ENCODE measurements at places on chromosomes 13 and 19.

GRCh38 chr19:4906963-4907362 lies 2.3 kb upstream of the UHRF1 start:
- H3K36me3 ChIP-seq = no peaks in the 10 kb centered on the region
- DNase-seq = no peak
- H3K4me1 ChIP-seq = peaks cover 20% of the 10 kb centered on the region
- H3K27me3 ChIP-seq = no peaks in the 10 kb centered on the region
- no peak overlapping the region for H3K27ac ChIP-seq
- H3K4me3 ChIP-seq = no peak overlapping the region

GRCh38 chr13:74040200-74040599 lies 94.0 kb downstream of the KLF12 start:
- no peaks in the 10 kb centered on the region for H3K36me3 ChIP-seq
- DNase-seq = no peak

- peaks cover 5% of the 10 kb centered on the region for H3K4me1 ChIP-seq
- H3K27ac ChIP-seq = peak overlapping the region; percentile 92
- DNase-seq = no peak
- H3K36me3 ChIP-seq = no peaks in the 10 kb centered on the region
- H3K27me3 ChIP-seq = no peaks in the 10 kb centered on the region
These were observed 34.3 kb downstream of the SERP2 start for GRCh38 chr13:44407891-44408290.

- no peak overlapping the region for H3K4me3 ChIP-seq
- no peaks in the 10 kb centered on the region for H3K4me1 ChIP-seq
- H3K27ac ChIP-seq = no peak overlapping the region
- no peaks in the 10 kb centered on the region for H3K36me3 ChIP-seq
- H3K27me3 ChIP-seq = peaks cover 17% of the 10 kb centered on the region
These were observed 12.6 kb downstream of the NCR1 start for GRCh38 chr19:54918499-54918898.

- H3K27ac ChIP-seq = no peak overlapping the region
- H3K4me3 ChIP-seq = no peak overlapping the region
- H3K36me3 ChIP-seq = no peaks in the 10 kb centered on the region
- H3K27me3 ChIP-seq = no peaks in the 10 kb centered on the region
- no peak for DNase-seq
These were observed 3.4 kb downstream of the TRAPPC2B start for GRCh38 chr19:57366776-57367175.

GRCh38 chr19:48992581-48993174 lies 431 bp downstream of the GYS1 start:
- no peaks in the 10 kb centered on the region for H3K27me3 ChIP-seq
- peak overlapping the region; percentile 89 for H3K27ac ChIP-seq
- no peaks in the 10 kb centered on the region for H3K36me3 ChIP-seq
- DNase-seq = no peak

DNA sequence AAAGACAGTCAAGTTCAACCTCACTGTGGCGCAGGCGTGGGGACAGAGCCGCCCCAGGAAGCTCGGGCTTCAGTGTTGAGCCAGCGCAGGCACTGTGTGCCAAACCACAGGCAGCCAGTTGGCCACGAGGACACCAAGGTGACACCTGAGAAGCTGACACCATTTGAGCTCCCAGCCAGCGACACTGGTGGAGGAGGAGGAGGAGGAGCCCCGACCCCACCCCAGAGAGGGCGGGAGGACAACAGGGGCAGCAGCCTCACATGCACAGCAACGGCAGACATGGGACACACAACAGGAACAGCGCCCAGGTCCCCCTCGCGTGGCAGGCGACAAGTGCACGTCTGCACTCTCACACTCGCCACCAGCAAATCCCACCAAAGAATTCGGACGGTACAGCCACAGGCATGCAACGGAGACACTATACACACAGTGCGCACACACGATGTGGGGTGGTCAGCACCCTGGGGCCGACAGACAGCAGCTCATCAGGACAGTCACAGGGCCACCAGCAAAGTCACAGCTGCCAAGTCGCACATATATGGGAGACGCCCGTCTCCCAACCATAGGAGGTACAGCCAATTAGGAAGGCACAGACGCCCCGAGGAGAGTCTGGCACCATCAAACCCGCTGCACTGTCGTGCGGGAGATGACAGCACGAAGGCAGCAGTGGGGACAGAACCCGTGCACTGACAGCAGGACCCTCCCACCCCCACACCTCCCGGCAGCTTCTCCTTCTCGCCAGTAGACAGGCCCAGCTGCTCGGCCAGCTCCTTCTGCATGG lies 3.4 kb downstream of the EIF3G start:
- peak overlapping the region; percentile 35 for H3K27ac ChIP-seq
- peak; percentile 80 for DNase-seq
- H3K4me3 ChIP-seq = no peak overlapping the region
- no peaks in the 10 kb centered on the region for H3K27me3 ChIP-seq
- H3K36me3 ChIP-seq = no peaks in the 10 kb centered on the region
- peaks cover 4% of the 10 kb centered on the region for H3K4me1 ChIP-seq

- no peak for DNase-seq
- H3K4me1 ChIP-seq = no peaks in the 10 kb centered on the region
- no peaks in the 10 kb centered on the region for H3K36me3 ChIP-seq
- no peaks in the 10 kb centered on the region for H3K27me3 ChIP-seq
- H3K4me3 ChIP-seq = no peak overlapping the region
These were observed 29.4 kb upstream of the OLFM4 start for GRCh38 chr13:52999093-52999696.

DNA sequence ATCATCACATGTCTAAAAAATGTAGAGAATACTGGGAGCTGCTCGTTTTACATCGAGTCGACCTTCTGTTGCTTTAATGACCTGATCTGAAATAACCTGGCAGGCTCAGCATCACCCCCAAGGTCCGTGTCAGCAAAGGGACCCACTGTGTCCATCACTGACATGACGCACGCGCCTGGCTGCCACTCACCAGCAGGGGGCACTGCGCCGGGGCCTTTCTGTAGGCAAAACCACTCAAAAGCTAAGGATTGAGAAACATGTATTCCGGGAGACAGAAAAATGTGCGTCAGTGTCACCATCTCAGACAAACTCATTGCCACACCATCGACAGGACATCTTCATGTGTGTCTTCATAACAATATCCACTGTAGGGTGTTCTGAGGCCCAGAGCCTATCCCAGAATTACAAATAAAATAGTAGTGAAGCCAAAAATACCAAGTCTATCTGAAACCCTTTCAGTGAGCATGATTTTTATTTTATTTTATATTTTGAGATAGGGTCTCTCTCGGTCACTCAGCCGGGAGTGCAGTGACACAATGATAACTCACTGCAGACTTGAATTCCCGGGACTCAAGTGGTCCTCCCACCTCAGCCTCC lies 130.3 kb upstream of the LSM14A start:
- no peaks in the 10 kb centered on the region for H3K36me3 ChIP-seq
- no peak for DNase-seq
- H3K27me3 ChIP-seq = no peaks in the 10 kb centered on the region
- H3K4me3 ChIP-seq = no peak overlapping the region

DNA sequence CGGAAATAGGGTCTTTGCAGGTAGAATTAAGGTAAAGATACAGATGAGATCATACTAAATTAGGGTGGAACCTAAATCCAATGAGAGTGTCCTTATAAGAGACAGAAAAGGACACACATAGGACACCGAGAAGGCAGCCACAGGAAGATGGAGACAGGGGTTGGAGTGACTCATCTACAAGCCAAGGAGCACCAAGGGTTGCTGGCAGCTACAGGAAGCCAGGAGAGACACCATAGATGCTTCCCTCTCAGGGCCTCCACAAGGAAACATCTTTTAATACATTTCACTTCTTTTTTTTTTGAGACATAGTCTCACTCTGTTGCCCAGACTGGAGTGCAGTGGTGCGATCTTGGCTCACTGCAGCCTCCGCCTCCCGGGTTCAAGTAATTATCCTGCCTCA lies 10.1 kb downstream of the TMEM143 start:
- no peaks in the 10 kb centered on the region for H3K27me3 ChIP-seq
- DNase-seq = no peak
- no peak overlapping the region for H3K4me3 ChIP-seq
- no peaks in the 10 kb centered on the region for H3K4me1 ChIP-seq
- no peaks in the 10 kb centered on the region for H3K36me3 ChIP-seq

DNA sequence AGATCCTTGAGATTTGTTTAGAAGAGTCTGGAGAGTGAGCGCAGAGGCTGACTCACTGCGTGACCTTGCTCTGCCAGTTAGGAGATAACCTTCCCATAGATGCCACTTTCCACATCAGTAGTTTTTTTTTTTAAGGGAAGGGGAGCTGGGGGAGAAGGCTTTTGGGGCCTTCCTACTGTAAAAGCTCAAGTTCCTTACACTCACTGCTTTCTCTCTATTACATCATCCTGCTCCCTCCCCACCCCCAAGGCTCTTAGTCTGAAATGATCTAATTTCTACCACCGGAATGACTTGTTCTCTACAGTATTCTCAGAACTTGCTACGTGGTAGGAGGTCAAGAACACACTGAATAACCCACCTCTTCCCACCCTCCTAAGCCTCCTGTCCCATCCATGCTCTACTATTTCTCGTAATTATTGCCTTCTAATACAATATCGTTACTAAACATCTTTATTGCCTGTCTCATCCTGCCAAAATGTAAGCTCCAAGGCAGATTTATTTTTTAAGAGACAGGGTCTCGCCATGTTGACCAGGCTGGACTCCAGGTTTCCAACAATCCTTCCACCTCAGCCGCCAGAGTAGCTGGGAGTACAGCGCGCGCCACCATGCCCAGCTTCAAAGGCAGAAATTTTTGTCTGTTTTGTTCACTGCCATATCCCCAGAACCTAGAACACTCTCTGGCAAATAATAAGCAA lies 1.2 kb downstream of the LONP1 start:
- H3K27ac ChIP-seq = peak overlapping the region; percentile 95
- DNase-seq = no peak
- H3K4me1 ChIP-seq = peaks cover 14% of the 10 kb centered on the region

- peak overlapping the region; percentile 90 for H3K27ac ChIP-seq
- DNase-seq = no peak
- H3K27me3 ChIP-seq = no peaks in the 10 kb centered on the region
- no peaks in the 10 kb centered on the region for H3K36me3 ChIP-seq
These were observed 18.8 kb downstream of the RFX1 start for GRCh38 chr19:13987101-13987890.

DNA sequence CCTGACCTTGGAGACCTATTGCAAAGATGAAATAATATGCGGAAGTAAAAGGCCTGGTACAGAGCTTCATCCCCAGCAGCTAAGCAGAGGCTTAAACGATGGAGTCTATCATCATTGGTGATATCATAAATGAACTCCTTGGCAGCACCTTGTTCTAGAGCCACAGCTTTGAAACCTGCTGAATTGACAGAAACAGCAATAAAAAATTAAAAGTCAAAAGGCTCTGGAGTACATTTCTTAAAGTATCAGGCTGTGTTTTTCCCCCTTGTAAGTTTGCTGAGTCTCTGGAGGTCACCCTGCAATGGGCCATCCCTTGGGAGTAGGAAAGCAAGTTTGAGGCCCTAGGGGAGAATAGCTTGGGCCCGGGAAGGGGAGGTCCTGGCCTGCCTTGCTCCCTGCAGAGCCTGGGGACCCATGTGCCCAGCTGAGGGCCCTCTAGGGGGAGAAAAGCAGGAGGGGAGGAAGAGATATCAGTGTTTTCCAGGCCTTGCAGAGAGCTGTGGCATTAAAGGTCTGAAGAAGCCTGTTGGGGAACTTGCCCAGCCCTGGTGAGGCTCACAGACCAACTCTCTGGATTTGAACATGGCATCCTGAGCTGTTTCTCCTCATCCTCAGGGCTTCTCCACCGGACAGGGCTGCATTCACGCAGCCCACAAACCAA lies 416.1 kb downstream of the ZNF536 start:
- DNase-seq = no peak
- no peaks in the 10 kb centered on the region for H3K27me3 ChIP-seq
- no peak overlapping the region for H3K4me3 ChIP-seq
- H3K27ac ChIP-seq = no peak overlapping the region
- no peaks in the 10 kb centered on the region for H3K36me3 ChIP-seq
- no peaks in the 10 kb centered on the region for H3K4me1 ChIP-seq

GRCh38 chr19:15303105-15303780 lies 29.1 kb downstream of the BRD4 start:
- H3K27ac ChIP-seq = peak overlapping the region; percentile 25
- no peaks in the 10 kb centered on the region for H3K27me3 ChIP-seq
- H3K4me1 ChIP-seq = peaks cover 24% of the 10 kb centered on the region
- H3K4me3 ChIP-seq = no peak overlapping the region
- no peak for DNase-seq
- no peaks in the 10 kb centered on the region for H3K36me3 ChIP-seq

DNA sequence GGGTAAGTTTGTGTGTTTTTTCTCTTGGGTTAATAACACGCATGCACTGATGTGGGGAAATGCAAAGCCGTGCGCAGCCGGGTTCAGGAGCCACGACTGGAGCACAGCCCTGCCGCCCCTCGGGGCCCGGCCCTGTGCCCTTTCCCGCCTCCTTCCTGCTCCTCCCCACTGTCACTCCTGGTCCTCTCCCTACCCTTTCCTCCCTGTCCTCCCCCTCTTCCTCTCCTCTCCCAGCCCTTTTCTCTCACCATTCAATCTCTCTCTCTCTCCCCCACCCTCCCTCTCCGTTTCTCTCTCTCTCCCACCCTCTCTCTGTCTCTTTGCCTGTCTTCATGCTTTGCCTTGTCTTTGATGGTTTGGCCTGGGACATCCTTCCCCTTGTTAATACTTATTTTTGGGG lies 27.2 kb downstream of the PLEKHJ1 start:
- no peak for DNase-seq
- no peak overlapping the region for H3K27ac ChIP-seq
- peaks cover 5% of the 10 kb centered on the region for H3K36me3 ChIP-seq
- no peak overlapping the region for H3K4me3 ChIP-seq
- H3K4me1 ChIP-seq = no peaks in the 10 kb centered on the region

- no peaks in the 10 kb centered on the region for H3K27me3 ChIP-seq
- H3K4me3 ChIP-seq = no peak overlapping the region
- H3K27ac ChIP-seq = peak overlapping the region; percentile 22
- no peaks in the 10 kb centered on the region for H3K36me3 ChIP-seq
- DNase-seq = no peak
- H3K4me1 ChIP-seq = no peaks in the 10 kb centered on the region
These were observed 31.3 kb downstream of the KCTD12 start for GRCh38 chr13:76854894-76855293.

DNA sequence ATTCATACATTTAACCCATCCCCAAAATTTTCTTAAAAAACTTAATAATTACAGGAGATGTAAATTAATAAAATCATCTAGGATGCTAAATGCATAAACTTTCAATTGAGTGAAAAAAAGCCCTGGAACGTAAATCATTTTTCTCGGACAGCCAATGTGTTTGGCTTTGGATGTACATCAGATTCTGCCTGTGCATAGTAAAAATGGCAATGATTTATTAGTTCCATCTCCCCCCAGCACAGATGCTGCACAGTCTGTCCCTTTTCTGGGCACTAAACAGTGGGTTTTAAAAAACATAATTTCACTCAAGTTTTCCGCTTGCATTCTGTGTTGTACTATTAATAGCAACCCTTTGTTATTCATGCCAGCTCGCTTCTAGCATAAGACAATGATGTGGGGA lies 147.7 kb downstream of the TM9SF2 start:
- no peaks in the 10 kb centered on the region for H3K27me3 ChIP-seq
- no peak for DNase-seq
- no peak overlapping the region for H3K4me3 ChIP-seq
- no peaks in the 10 kb centered on the region for H3K36me3 ChIP-seq
- no peaks in the 10 kb centered on the region for H3K4me1 ChIP-seq
